ENCODE measurements at places on chromosomes 11 and 22. TPM values are rescaled to one million over a fixed set of nuclear protein-coding genes. Genes with fewer than 3 reads are reported as not detected.

The ARHGAP8 gene
- not detected for total RNA-seq

The CUL5 gene
- 35.2 TPM for total RNA-seq

The TMA7B gene
- not detected for total RNA-seq

The KCNE3 gene
- total RNA-seq: under 0.01 TPM

The ZNF214 gene
- total RNA-seq: 4.7 TPM

The TREH gene
- total RNA-seq: not detected

The TSGA10IP gene
- 0.13 TPM for total RNA-seq

The DEFB131B gene
- total RNA-seq: not detected

The CCDC73 gene
- not detected for total RNA-seq

The CRYBB2 gene
- not detected for total RNA-seq

The TRIM6 gene
- total RNA-seq: 2.9 TPM

The OR52I1 gene
- not detected for total RNA-seq

The TSSK2 gene
- total RNA-seq: not detected

The HEPHL1 gene
- not detected for total RNA-seq

The APOBEC3F gene
- 8.6 TPM for total RNA-seq

The BTBD18 gene
- total RNA-seq: not detected

The ART1 gene
- not detected for total RNA-seq

The LRRC10B gene
- total RNA-seq: not detected

The LARGE2 gene
- not detected for total RNA-seq

The TBX1 gene
- 0.13 TPM for total RNA-seq

The CNGA4 gene
- 0.06 TPM for total RNA-seq

The EHF gene
- 0.06 TPM for total RNA-seq

The CELSR1 gene
- 1.6 TPM for total RNA-seq

The OR8U1 gene
- total RNA-seq: not detected

The PHLDA2 gene
- total RNA-seq: 12.6 TPM

The SMC1B gene
- 0.13 TPM for total RNA-seq

The PLA2G3 gene
- 0.13 TPM for total RNA-seq

The LDHAL6A gene
- total RNA-seq: not detected

The MPZL2 gene
- total RNA-seq: 0.56 TPM

The PRG3 gene
- total RNA-seq: not detected

The NXPE4 gene
- total RNA-seq: not detected

The ALKBH3 gene
- total RNA-seq: 40.6 TPM

The TMPRSS6 gene
- total RNA-seq: not detected

All from aortic smooth muscle cell (primary cell).